Activated T-helper 17 cell treated with anti-CD3 and anti-CD28 coated beads, Interleukin-2, amount 50 U/mL, for 72 hours (primary cell): ENCODE measurements at places on chromosomes 1 and 21.

GRCh38 chr1:230392536-230392909 is 33.6 kb downstream of the PGBD5 start:
- ATAC-seq, result no peak

DNA sequence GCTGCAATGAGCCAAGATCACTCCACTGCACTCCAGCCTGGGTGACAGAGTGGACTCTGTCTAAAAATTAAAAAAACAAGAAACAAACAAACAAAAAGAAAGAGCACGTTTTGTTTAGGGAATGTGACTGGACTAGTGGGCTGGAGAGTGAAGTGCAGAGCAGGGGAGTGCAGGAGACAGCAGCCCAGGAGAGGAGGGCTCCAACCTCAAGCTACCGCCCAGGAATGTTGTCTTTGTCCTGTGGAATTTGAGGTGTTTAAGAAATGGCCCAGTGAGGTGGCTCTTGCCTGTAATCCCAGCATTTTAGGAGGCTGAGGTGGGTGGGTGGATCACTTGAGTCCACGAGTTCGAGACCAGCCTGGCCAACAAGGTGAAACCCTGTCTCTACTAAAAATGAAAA is 42.4 kb upstream of the MTF2 start:
- ATAC-seq, result no peak

- ATAC-seq, result no peak
Observed at GRCh38 chr1:101283443-101283842, 46.6 kb downstream of the S1PR1 start.

GRCh38 chr1:212346601-212347000 is 61.4 kb downstream of the PPP2R5A start:
- ATAC-seq, result no peak
